Activated CD4-positive, alpha-beta T cell treated with anti-CD3 and anti-CD28 coated beads for 36 hours (primary cell): ENCODE measurements at places on chromosomes 1 and 21. TPM values are rescaled to one million over a fixed set of nuclear protein-coding genes. Genes with fewer than 3 reads are reported as not detected.
A peak's percentile ranks its signal among the peaks of the same experiment; 100 is the strongest.

- DNase-seq = no peak
Observed at GRCh38 chr1:34147301-34147700, 17.7 kb downstream of the CSMD2 start.

GRCh38 chr1:44217809-44218410 lies 4.6 kb downstream of the DMAP1 start:
- peak; percentile 88 for DNase-seq

DNA sequence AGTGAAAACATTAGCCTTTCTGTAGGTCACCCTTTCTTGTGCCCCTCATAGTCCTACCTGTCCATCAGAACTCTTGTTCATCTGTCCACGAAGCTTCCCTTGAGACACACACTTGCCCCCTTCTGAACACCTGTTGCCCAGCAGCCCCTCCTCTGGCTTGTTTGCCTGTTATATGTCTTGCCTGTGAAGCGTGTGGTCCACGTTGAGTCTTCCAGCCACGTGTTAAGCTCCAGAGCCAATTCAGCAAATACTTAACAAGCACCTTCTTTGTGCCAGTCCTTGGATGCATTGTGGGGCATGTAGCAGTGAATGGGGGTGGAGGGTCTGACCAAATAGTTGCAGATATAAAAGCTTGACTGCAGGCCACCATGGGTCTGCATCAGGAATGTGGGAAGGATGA lies 66.6 kb downstream of the MAN1C1 start:
- no peak for DNase-seq

DNA sequence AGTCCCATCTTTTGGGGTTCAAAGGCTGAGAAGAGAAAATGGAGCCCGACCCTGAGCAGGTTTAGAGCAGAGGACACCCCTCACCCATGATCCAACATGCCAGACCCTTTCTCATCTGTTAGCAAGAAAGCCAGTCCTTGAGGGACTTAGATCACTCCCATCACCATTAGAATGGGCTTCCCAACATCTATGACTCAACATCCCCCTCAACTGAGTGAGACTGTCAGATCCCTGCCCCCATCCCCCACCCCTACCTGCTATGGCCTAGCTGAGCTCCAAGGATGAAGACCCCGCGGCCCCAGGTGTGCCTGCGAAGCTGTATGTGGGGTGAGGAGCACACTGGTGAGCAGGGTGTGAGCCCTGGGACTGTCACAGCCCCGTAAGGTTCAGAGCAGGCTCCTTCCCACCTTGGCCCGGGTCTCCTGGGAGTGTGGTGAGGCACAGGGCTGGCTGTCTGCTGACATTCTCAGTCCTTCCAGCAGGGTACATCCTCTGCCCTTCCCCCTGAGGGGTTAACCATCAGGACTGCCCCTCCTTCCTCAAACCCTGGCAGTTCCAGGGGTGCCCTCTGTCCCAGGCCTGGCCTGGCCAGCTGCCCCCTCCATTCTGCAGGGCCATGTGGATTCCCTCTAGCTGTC lies 21.4 kb upstream of the BLACAT1 start:
- DNase-seq = no peak

GRCh38 chr1:171188388-171189266 lies 3.5 kb downstream of the FMO2 start:
- DNase-seq = peak; percentile 64

- no peak for DNase-seq
Observed at GRCh38 chr1:160491017-160491416, 32.0 kb downstream of the SLAMF6 start.

- peak; percentile 99 for DNase-seq
Observed at GRCh38 chr1:155250633-155251449, 4.4 kb downstream of the ENTREP3 start.

- DNase-seq = no peak
Observed at GRCh38 chr1:24779689-24780464, 34.6 kb downstream of the CLIC4 start.

- DNase-seq = no peak
Observed at GRCh38 chr21:18989953-18990495, 586.4 kb upstream of the TMPRSS15 start.

DNA sequence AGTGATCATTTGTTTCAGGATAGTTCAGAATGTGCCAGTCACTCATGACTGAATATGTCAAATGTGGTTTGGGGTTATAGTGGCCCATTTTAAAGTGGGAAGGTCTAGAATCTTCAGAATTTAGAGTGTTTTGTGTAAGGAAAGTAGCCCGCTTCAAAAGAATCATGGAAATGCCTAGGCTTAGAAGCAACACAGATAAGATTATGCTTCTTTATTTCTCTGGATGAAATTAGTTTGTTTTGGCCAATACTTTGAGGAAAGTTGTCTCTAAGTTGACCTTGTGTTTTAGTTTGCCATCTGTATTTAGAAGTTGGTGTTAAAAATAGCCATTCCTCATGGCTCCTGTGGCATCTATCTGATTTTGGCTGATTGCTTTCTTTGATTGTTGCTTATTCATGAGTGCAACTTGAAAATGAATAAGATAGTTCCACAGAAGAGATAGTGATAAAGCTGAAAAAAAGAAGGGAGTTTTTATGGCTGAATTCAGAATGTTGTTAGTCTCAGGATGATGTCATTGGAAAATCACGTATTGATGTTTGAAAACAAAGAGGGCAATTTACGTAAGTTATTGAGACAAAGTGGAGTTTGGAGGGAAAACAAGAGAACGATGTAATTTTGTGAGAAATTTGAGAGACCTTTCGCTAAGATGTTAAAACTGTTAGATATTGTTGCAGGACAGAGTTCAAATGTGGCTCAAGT lies 71.9 kb downstream of the PLA2G4A start:
- no peak for DNase-seq

GRCh38 chr1:15417059-15417934 lies 7.6 kb downstream of the EFHD2 start:
- DNase-seq = peak; percentile 66

- no peak for DNase-seq
Observed at GRCh38 chr1:199741586-199741985, 285.9 kb upstream of the NR5A2 start.

DNA sequence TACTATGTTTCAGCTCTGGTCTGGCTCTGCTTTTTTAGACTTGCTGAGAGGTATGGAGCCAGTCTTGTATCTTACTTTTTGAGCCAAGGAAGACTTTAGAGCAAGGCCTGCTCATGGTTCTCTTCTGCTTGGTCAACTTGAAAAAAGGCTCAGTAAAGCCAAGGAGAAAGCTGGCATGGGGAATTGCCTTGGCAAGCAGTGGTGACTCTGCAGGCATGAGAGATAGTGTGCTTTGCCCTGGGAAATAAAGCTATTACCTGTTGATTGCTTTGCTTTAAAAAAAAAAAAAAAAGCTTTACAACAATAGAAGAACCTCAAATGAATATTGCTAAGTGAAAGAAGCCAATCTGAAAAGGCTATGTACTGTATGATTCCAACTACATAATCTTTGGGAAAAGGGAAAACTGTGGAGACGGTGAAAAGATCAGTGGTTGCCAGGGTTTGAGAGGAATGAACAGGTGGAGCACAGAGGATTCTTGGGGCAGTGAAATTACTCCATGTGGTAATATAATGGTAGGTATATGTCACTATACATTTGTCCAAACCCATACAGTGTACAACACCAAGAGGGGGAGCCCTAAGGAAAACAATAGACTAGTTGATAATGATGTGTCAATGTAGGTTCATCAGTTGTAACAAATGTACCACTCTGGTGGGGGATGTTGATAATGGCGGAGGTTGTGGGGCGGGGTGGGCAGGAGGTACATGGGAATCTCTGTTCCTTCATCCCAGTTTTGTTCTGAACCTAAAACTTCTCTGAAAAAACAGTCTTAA lies 87.6 kb downstream of the HMCN1 start:
- DNase-seq = no peak

- no peak for DNase-seq
Observed at GRCh38 chr1:196094821-196095220, 513.4 kb downstream of the KCNT2 start.

DNA sequence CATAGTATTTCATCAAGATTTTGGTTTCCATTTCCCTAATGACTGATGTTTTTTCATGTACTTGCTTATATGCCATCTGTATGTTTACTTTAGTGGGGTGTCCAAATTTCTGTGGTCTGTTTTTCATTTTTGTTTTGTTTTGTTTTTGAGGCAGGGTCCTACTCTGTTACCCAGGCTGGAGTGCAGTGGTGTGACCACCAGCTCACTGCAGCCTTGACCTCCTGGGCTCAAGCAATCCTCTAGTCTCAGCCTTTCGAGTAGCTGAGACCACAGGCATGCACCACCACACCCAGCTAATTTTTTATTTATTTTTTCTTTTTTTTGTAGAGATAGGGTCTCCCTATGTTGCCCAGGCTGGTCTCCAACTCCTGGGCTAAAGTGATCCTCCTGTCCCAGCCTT lies 378.0 kb upstream of the VAMP3 start:
- DNase-seq = no peak

DNA sequence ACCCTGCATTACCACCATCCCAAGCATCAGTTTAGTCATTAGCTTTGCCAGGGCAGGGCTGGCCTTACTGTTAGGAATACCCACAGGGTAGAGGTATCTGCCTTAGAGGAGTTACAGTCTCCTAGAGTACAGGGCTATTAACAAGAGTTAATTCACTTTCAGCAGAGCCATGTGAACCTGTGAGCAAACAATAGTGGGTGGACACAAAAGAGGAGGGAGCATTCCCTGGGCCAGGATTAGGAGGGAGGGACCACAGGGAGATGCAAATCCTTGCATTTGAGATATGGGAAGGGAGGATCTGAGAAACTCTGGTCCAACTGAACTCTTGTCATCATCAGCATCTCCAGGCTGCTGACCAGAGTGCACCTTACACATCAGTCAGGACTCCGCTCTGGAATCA lies 51.1 kb upstream of the IGSF21 start:
- no peak for DNase-seq

GRCh38 chr21:42563261-42563660 lies 49.6 kb downstream of the SLC37A1 start:
- DNase-seq = no peak

- DNase-seq = no peak
Observed at GRCh38 chr1:48726139-48726538, 50.6 kb downstream of the BEND5 start.

GRCh38 chr1:54153535-54154439 lies 987 bp upstream of the CDCP2 start:
- DNase-seq = no peak

DNA sequence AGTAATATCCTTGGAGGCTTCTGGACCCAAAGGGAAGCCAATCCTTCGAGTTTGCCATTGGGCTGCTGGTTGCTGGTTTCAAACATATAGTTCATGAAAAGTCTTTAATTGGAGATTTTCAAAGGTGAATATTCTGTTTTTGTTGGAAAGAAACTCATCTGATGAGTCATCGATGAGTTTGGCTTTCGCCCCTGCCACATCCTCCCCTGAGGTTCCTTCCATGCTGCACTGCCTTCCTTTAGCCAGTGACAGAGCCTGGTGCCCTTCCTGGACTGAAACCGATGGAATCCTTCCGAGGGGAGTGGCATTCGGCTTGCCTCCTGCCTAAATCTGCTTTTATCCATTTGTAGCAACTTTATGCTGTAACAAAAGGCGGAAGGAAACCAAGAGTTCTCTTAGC lies 550.0 kb downstream of the KIF26B start:
- DNase-seq = no peak

GRCh38 chr1:10676963-10677362 lies 119.5 kb downstream of the CASZ1 start:
- DNase-seq = no peak

GRCh38 chr1:2336499-2336898 lies 54.9 kb downstream of the MORN1 start:
- DNase-seq = no peak

DNA sequence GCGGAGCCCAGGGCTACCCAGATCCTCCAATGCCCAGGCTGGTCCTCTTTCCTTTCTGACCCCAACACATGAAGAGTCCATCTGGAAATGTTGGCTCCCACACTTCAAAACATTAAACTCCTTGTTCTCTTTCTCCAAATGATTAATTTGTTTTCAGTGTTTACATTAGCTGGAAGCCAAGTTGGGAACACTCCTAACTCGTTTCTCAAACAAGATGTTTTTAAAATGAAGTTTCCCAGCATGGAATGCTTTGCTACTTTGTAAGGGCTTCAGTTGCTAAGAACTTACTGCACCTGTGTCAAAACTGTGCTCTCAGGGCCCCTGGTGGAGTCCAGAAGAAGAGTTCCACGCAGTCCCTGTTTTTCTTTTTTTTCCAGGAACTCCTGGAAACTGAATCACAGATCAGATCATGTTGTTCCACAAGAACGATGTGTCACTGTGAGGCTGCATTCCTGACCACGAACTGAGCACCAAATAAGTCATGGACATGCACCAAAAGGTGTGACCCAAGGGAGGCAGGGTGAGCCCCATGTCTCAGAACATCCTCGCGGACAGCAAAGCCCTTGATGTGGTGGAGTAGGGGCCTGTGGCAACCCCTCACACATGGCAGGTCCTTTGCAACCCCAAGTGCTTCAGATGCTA lies 257.3 kb downstream of the KCNJ6 start:
- no peak for DNase-seq

DNA sequence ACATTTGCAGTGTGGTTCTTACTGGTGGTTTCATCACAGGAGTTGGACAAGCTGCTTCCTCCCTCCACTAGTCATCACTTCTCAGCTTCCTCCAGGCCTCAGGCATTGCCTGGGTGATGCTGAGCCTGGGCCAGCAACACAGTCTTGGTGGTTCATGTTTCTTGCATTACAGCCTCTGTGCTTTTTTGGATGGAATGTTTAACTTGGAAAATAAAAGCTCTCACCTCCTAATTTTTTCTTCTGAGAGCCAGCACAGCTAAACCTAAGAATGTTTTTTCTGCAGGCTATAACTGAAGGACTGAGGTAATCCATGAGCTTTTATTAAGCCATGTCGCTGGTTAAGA lies 66.1 kb upstream of the RHOU start:
- DNase-seq = no peak

DNA sequence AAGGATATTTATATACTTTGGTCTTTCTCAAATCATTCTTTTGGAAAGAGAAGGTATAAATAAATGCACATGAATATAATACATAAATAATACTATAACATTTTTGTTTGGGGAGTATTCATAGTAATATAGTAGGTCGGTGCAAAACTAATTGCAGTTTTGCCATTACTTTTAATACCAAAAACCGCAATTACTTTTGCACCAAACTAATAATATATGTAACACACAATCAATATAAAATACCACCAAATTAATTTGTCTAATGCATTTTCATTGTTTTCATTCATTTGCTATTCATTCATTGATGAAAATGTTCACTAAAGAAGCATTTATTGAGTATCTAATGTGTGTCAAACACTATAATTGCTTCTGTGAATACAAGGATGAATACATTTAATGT lies 219.0 kb downstream of the RWDD3 start:
- no peak for DNase-seq

GRCh38 chr1:44609412-44609767 lies 64.9 kb downstream of the TMEM53 start:
- peak; percentile 57 for DNase-seq

Gene SOD1
- total RNA-seq = 284 TPM

Gene S100A14
- 0.34 TPM for total RNA-seq

Gene S100A9
- not detected for total RNA-seq

Gene FNBP1L
- total RNA-seq = 1.4 TPM

Gene NUCKS1
- total RNA-seq = 260 TPM

Gene IGSF9
- total RNA-seq = not detected

Gene TINAGL1
- not detected for total RNA-seq

Gene APOBEC4
- not detected for total RNA-seq

Gene PPCS
- 47.3 TPM for total RNA-seq

Gene SMIM34
- total RNA-seq = not detected

Gene CRYAA
- total RNA-seq = not detected

Gene FCRL6
- total RNA-seq = not detected

Gene DTL
- 82.1 TPM for total RNA-seq
